ENCODE measurements at places on chromosomes 3 and 15. TPM values are rescaled to one million over a fixed set of nuclear protein-coding genes. Genes with fewer than 3 reads are reported as not detected.

SLC9C1 gene
- 0.33 TPM for total RNA-seq

ACTR8 gene
- total RNA-seq, result 29.5 TPM

RSRC1 gene
- 45.8 TPM for total RNA-seq

AGBL1 gene
- total RNA-seq, result not detected

VPS8 gene
- 83.7 TPM for total RNA-seq

GOLGA6D gene
- not detected for total RNA-seq

XXYLT1 gene
- 13.0 TPM for total RNA-seq

- no peak for DNase-seq
Observed at GRCh38 chr3:139084176-139084575, 39.5 kb upstream of the PRR23C start.

DNA sequence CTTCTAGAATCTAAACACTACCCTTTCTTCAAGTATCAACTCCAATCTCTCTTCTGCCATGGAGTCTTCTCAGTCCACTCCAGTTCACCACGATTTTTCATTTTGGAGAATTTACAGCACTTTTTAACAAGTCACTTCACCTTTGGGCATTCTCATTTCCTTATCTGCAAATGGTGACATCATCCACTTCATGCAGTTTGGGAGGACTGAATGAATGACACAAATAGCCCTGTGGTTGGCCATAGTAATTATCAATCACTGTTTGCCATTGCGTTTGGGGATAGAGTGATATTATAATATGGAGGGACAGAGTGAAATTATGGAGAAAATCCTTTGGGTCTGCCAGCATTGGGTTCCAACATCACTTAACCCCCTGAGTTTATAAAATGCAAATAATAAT, 38.0 kb upstream of the TM4SF1 start:
- DNase-seq, result peak; percentile 35

- DNase-seq, result no peak
Observed at GRCh38 chr3:46926447-46926846, 48.9 kb downstream of the PTH1R start.

- no peak for DNase-seq
Observed at GRCh38 chr3:87924485-87924884, 134.3 kb downstream of the CGGBP1 start.

DNA sequence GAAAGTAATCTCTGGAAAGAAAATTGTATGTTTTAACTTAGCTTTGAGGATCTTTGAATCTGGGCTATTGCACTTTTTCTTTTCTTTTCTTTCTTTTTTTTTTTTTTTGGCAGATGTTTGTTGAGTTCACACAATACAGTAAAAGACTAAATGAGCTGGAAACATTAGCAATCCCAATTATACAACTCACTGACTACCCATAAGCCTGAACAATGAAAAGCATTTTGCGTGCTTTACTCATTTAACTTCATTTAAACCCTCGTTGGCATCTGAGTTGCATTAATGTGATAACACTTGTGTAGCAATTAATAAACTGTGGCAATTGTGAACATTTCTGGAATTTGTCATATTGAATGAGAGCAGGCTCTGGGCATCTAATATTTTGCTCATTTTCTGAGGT, 269.4 kb upstream of the RBMS3 start:
- no peak for DNase-seq

DNA sequence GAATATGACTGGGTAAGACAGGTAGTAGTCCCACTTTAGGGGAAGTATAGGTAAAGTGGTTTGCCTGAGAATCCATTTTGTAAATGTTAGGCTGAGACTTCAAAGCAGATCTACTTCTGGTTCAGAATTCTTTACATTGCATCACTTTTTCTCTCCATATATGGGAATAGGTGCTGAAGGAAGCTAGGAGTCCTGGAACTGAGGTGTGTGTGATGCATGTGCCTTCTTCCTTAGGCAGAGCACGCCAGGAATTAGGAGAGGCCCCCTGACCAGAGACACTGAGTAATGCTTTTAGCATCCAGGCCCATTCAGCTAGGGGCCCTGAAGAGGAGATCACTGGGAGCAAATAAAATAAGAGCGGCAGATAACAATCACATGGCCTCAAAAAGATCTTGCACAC, 69.2 kb upstream of the DCP1A start:
- no peak for DNase-seq

DNA sequence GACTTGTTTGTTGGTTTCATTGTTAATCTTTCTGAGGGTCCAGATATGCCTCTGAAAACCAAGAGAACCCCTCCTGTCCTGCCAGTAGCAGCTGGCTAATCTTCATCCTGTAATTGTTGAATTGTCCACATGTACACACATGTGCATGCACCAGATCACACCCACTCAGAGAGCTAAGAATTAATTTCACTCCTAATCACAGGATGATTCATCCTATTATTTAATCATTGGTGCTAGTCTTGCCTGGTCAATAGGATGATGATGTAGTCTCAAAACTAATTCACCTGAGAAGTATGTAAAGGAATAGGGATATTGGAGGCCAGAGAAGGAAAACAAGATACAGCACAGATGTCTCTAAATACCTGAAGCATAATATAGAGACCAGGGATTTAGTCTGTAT, 7.8 kb upstream of the AHSG start:
- DNase-seq, result no peak

DNA sequence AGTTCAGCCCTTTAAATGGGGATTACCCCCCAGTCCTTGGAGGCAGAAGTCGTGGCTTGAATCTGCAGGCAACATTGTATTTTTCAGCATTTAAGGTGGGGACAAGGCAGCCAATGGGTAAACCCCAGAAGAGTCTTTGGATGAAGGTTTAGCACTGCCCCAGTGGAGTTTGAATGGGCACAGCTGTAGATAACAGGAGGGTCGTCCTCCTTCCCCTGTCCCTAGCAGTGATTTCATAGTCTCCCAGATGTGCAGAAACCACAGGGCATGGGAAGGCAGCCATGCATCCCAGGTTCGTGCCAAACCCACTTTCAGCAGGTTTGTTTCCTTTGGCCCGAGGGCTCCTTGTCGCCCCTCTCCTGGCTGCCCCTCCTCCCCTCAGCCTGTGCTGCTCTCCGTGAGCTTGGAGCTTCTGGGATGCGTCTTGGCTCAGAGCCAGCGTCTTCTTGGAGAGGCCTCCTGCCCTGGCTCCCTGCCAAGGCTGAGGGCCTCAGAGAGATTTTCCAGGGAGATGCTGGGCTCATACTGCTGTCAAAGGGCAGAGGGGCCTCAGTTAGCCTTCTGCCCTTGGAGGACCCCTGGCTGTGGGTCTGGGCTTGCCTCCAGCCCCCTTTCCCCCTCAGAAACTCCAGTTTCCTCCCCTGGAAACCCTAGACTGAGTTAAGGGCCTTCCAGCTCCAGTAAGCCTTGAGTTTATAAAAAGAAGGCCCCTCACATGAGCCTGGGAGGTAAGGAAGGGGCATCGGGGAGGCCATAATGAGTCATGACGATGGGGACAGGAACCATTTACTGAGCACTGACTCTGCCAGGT, 48.9 kb upstream of the POLG start:
- DNase-seq, result peak; percentile 60

DNA sequence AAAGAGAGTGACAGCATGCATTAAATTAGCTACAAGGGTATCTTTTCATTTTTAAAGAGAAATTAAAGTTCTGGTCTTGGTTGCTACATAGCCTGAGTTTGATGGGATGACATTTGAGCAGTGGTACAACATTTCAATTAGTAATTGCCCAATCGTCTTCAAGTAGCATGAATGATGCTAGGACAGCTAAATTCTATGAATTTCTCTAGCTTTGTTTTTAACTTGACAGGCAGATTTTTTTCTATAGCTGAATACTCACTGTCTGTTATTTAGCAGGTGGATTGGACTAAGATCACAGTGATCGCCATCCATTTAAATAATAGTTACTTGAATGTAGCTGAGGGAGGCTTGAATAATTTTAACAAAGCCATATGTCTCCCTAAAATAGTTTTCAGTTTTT, 162.2 kb downstream of the OXSM start:
- DNase-seq, result no peak

DNA sequence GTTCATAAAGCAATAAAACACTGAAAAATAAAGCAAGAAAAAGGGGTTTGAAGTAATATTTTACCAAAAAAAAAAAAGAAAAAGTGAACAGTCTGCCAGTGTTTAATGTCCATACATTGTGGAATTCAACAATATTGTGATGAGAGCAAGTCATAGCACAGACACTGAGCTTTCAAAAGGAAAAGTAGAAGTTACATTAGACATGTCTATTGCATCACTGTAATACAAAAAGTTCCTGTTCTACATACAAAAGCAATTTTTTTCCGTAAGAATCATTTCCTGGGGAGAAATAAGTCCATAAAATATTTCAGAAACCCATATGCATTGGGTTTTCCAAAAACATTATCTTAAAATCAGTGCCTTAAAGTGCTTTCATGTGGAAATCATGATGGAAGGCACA, 11.8 kb upstream of the HDC start:
- no peak for DNase-seq

DNA sequence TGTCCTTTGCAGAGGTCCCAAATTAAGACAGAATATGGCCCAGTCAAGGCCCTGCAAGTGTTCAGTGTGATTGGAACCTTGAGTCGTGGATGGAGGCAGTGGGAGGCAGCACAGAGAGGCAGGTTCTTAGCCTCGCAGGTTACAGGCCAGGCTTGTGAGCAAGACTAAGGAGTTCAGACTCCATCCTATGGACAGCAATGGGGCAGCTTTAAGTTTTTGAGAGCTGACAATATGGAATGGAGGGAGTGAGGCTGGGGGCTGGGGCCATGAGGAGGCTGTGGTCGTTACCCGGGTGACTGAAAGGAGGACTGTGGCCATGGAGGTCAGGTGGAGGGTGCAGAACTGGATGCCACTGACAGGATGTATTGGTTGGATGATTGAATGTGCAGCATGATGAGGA, 74.1 kb upstream of the PRR23C start:
- no peak for DNase-seq

GRCh38 chr15:84887938-84888337, 3.5 kb downstream of the SLC28A1 start:
- no peak for DNase-seq

DNA sequence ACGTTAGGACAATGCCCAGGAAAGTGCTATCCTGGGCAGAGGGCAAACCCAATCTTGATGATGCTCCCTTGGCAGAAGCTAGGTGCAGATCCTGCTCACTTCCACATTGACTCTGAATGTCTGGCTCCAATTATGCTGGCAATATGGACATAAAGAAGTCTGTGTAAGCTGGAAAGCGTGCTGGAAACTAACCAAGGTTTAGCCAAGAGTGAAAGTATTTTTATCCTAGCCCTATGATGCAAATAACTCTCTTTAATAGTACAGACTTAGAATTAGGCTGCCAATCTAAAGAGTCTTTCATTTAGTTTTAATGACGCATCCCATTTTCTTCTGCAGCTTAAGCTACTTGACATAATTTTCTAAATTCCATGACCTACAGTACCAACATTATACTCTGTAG, 571.8 kb downstream of the TUSC7 start:
- peak; percentile 12 for DNase-seq

GRCh38 chr3:188562144-188562543, 408.2 kb downstream of the LPP start:
- DNase-seq, result no peak

DNA sequence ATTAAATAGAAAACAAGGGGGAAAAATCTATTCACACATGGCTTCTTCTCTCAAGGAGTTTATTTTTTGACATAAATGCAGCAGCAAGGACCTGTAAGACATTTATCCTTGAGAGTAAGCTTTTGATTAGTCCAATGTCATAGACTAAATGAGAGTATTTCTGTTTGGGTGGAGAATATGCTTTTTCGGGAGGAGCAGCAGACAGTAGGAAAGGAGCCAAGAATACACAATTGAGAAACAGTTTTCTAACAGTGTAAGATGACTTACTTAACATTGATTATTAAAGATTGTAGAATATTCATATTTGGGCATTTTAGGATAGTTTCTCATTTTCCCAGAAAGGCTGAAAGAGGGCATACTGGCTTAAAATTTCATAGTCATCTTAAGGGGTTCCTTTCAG, 65.9 kb upstream of the PAQR5 start:
- peak; percentile 7 for DNase-seq

DNA sequence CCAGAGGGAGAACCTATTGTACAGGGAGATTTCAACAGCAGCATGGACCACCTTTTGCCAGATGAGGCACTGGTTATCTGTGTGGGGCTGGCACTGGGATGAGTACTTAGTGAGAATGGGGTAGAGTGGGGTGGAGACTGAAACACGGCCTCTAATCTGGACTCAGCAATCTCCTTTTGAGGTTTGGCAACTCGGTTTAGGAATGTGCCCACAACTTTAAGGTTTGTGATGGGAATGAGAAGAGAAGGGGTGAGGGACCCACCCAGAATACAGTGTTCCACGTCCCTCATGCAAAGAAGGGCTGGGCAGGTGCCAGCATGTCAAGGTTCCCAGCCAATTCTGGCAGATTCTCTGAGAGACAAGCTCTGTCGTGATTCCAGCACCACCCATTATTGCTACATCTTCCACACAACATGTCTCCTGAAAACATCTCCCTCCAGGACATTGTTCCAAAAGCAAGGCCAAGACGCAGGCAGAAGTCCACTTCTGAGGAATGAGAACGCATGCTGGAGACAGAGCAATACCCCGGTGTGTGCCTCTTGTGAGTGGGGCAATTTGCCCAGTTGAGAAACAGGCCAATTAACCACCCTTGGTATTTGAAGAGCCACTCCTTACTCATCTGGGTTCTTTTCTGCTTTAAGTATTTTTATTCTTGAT, 37.5 kb upstream of the CCR4 start:
- DNase-seq, result peak; percentile 98

GRCh38 chr3:160808838-160809237, 52.8 kb downstream of the PPM1L start:
- no peak for DNase-seq

DNA sequence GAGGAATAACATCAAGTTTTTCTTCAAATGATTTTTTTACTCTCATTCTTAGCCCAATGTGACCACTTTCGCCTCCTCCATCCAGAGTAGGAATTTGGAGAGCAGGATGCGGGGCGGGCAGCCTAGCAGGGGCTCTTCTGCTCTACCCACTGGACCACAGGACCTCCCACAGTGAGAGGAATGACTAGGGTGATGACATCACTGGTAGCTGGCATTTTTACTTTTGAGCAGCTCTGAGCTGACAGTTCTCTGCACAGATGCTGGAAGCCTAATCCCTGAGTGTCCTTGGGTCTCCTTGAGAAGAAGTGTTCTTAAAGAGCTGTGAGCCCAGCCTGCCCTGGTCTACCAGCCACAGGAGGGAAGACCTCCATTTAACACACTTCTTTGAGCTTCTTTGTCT, 1.4 kb upstream of the HCN4 start:
- DNase-seq, result no peak

DNA sequence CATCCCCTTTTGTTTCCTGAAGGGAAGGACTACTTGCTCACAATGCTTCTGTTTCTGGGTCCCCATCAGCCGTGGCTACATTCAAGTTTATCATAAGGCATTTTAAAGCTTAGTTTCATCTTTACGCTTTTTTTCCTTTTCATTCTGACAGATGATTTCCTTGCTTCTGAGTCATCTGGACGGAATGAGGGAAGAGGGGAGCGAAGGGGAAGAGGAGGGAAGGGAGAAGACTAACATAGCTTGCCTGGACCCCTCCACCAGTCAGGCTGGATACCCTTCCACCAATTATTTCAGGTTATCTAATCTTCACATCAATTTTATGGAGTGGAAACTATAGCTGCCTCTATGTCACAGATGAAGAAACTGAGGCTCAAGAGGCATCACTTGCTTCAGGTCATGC, 27.6 kb downstream of the FAM3D start:
- DNase-seq, result no peak

GRCh38 chr3:181941250-181941649, 229.5 kb downstream of the SOX2 start:
- no peak for DNase-seq

- no peak for DNase-seq
Observed at GRCh38 chr3:55174747-55175146, 246.9 kb upstream of the LRTM1 start.
